Fibroblast of lung (primary cell): ENCODE measurements at places on chromosomes 3 and 15.

- H3K4me3 ChIP-seq, result no peak overlapping the region
- DNase-seq, result no peak
- H3K4me1 ChIP-seq, result no peaks in the 10 kb centered on the region
- peaks cover 16% of the 10 kb centered on the region for H3K27me3 ChIP-seq
Observed at GRCh38 chr15:89512631-89513030, 16.2 kb upstream of the RHCG start.

DNA sequence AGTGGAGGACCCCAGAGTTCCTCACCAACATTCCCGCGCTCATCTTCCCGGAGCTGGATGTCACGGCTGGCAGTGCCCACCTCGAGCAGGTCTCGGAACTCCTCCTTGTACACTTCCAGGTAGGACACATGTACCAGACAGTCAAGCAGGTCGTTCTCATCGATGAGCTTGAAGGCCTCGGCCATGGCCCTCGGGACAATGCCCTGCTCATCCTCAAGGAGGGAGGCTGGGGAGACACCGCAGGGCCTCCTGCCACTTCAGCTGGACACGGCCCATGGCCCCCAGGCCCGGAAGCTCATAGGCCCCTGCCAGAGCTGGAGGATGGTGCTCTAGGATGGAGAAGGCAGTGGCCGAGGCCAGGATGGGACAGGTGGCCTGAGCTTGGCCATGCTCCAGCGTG is 5.6 kb downstream of the KIF7 start:
- peaks cover 5% of the 10 kb centered on the region for H3K36me3 ChIP-seq
- no peak for DNase-seq
- H3K4me3 ChIP-seq, result no peak overlapping the region
- peaks cover 2% of the 10 kb centered on the region for H3K4me1 ChIP-seq
- no peaks in the 10 kb centered on the region for H3K27me3 ChIP-seq

GRCh38 chr3:8532251-8532871 is 30.7 kb downstream of the LMCD1 start:
- peaks cover 43% of the 10 kb centered on the region for H3K4me1 ChIP-seq
- no peaks in the 10 kb centered on the region for H3K27me3 ChIP-seq
- H3K4me3 ChIP-seq, result no peak overlapping the region
- no peaks in the 10 kb centered on the region for H3K36me3 ChIP-seq
- H3K27ac ChIP-seq, result peak overlapping the region; percentile 46

- H3K4me1 ChIP-seq, result no peaks in the 10 kb centered on the region
- H3K27me3 ChIP-seq, result no peaks in the 10 kb centered on the region
- H3K36me3 ChIP-seq, result no peaks in the 10 kb centered on the region
- no peak overlapping the region for H3K4me3 ChIP-seq
Observed at GRCh38 chr15:80308002-80308401, 56.0 kb upstream of the CTXND1 start.

GRCh38 chr3:38597502-38598060 is 51.9 kb downstream of the SCN5A start:
- DNase-seq, result no peak
- no peak overlapping the region for H3K4me3 ChIP-seq
- H3K27ac ChIP-seq, result no peak overlapping the region
- H3K4me1 ChIP-seq, result no peaks in the 10 kb centered on the region
- H3K36me3 ChIP-seq, result no peaks in the 10 kb centered on the region

GRCh38 chr3:173410849-173411248 is 13.3 kb downstream of the NLGN1 start:
- H3K4me3 ChIP-seq, result no peak overlapping the region
- no peak overlapping the region for H3K27ac ChIP-seq
- H3K27me3 ChIP-seq, result no peaks in the 10 kb centered on the region
- H3K4me1 ChIP-seq, result no peaks in the 10 kb centered on the region

GRCh38 chr15:67897646-67898339 is 57.9 kb upstream of the RNU6-1 start:
- no peak overlapping the region for H3K4me3 ChIP-seq
- no peak overlapping the region for H3K27ac ChIP-seq
- H3K36me3 ChIP-seq, result no peaks in the 10 kb centered on the region
